T-helper 9 cell (primary cell): ENCODE measurements at places on chromosomes 1 and 21.
A peak's percentile ranks its signal among the peaks of the same experiment; 100 is the strongest.

GRCh38 chr1:246930830-246931548 lies 759 bp downstream of the AHCTF1 start:
- peak; percentile 53 for DNase-seq

DNA sequence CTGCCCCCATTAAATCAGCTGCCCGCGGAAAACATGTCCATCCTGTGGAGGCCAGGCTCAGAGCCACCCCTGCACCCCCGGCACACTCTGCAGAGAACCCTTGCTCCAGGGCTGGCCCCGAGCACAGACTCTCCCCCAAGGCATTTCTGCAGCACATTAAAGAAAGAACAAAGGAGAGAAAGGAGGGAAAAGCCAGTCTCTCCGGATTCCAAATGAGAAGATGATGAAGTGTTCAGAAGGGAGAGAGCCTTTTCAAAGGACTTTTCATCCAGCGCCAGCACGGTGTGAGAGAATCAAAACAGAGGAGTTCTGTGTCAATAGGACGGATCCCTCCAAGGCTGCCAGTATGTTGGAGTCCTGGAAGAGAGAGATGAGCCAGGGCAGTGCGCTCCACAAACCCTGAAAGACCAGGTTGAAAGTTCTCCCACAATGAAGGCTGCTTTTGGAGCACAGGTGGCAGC lies 498.3 kb downstream of the NPHP4 start:
- DNase-seq: no peak

GRCh38 chr1:178575611-178576361 lies 62.9 kb downstream of the TEX35 start:
- no peak for DNase-seq

GRCh38 chr1:206808615-206809014 lies 36.3 kb upstream of the IL10 start:
- no peak for DNase-seq

DNA sequence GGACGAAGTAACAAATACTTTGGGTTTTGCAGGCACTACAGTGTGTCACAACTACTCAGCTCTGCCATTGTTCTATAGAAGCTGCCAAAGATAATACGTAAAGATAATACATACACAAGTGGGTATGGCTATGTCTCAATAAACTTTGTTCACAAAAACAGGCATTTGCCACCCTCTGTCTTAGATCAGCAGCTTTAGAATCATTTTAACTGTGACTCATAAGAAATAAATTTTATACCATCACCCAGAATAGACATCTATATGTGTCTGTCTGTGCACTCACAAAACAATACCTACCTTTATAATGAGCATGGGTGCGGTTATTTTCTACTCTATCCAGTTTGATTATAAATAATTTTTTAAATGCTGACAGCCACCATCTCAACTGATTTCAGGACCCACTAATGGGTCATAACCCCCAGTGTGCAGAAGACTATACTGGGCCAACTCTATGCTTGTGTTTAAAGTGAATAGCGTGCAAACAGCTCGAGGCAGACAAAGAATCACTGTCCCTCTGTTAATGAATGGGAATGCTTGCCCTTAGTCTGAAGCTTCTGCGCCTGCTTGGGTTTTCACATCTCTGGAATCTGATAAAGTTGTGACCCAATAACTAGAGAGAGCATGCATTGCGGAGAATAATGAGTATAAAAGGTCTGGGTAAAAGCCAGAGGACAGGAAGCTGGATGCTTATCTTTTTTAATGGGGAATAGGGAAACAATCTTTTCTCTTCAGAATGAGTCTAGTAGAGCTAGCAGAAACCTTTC lies 216.2 kb downstream of the PLPP3 start:
- no peak for DNase-seq

DNA sequence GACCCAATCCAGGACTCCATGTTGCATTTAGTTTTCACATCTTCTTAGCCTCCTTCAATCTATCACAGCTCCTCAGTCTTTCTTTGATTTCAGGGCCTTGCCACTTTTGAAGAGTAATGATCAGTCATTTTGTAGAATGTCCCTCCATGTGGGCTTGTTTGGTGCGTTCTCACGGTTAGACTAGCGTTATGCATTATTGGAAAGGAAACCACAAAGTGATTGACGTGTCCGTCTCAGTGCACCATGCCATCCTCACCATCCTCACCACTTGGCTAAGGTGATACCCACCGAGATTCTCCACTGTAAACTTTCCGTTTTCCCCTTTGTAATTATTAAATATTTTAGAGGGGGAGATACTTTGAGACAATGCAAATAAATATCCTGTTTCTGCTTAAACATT lies 59.6 kb upstream of the OLIG2 start:
- DNase-seq: no peak

DNA sequence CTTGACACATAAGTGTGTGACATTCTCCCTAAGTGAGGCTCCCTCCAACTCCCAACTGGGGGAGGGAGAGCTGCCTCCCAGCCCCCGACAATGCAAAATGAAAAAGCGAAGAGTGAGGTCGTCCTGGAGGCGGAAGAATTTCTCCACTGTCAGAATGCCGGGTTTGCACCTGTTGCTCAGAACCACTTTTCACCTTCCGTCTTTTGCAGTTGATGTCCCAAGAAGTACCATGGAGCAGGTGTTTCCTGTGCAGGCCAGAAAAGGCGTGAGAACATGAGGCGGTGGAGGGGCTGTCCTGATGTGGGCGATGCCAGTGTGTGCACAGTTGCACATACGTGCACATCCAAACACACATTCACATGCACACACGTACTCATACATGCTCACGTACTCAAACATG lies 158.6 kb upstream of the AJAP1 start:
- no peak for DNase-seq

- DNase-seq: no peak
Observed at GRCh38 chr1:45093334-45093733, 81.3 kb downstream of the UROD start.

GRCh38 chr1:192609110-192610079 lies 26.6 kb upstream of the RGS13 start:
- DNase-seq: peak; percentile 26

DNA sequence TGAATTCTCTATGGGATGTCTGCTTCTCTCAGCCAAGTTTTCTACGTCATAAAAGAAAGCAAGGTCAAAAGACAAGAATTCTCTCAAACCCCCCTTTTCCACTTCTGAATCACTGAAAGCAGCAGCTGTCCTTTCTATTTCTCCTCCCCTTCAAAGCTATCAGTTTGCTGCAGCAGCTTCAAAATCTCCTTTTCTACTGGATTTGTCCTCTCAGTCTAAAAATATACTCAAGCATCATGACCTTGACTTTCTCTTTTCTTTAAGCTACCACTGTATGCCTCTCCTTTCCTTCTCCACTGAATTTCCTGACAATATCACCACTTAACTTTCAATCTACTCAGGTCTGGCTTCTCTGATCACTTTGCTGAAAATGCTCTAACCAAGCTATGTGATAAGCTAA lies 1.9 kb downstream of the WDR64 start:
- no peak for DNase-seq

DNA sequence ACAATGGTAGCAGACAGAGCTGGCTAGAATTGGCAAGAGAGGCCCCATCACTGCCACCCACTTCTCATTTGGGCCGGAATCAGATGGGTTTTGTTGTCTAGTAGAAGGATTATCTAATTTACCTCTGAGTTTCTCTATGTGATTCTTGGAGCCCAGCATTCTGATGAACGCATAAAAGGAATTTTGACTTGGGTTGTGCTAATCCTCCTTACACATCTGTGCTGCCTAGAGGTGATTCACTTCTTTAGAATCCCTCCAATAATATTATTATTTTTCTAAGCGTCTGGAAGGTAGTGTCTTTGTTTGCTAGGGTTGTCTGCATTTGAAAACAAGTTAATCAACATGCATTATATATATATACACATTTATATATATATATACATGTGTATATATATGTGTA lies 118.1 kb downstream of the RUNX1 start:
- DNase-seq: no peak

DNA sequence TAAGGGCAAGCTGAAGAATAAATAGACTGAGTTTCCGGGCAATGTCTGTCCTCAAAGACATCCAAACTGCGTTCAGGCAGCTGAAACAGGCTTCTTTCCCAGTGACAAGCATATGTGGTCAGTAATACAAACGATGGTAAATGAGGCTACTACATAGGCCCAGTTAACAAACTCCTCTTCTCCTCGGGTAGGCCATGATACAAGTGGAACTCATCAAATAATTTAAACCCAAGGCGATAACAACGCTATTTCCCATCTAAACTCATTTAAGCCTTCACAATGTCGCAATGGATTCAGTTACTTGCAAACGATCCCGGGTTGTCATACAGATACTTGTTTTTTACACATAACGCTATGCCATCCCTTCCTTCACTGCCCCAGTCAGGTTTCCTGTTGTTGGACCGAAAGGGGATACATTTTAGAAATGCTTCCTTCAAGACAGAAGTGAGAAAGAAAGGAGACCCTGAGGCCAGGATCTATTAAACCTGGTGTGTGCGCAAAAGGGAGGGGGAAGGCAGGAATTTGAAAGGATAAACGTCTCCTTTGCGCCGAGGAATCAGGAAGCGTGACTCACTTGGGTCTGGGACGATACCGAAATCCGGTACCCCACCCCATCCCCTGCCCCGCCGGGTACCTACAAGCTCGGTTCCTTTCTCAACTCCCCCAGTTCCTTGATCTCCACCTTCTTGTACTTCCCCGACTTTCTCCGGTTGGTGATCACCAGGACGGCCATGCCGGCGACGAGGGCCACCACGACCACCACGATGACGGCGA lies 1.3 kb downstream of the TACSTD2 start:
- no peak for DNase-seq

DNA sequence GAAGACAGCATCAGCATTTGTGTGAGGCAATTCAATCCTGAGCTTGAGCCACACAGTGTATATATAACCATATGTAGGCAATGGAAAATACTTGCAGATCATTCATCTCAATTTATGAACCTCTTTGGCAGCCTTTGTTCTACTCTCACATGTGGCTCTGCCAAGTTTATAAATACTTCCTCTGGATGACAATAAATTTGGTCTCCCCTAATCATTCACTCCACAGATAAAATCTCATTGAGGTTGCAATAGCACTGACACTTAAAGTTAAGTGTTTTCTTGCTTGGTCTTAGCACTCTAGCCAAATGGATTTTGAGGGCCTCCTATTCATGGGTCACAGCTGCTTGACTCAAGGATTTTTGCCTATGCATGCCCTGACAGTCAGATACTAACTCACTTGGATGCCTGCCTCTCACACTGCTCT lies 136.6 kb upstream of the VANGL1 start:
- DNase-seq: no peak

GRCh38 chr1:85116856-85117255 lies 68.6 kb upstream of the MCOLN3 start:
- no peak for DNase-seq

GRCh38 chr21:44888581-44889550 lies 15.4 kb upstream of the PTTG1IP start:
- no peak for DNase-seq

DNA sequence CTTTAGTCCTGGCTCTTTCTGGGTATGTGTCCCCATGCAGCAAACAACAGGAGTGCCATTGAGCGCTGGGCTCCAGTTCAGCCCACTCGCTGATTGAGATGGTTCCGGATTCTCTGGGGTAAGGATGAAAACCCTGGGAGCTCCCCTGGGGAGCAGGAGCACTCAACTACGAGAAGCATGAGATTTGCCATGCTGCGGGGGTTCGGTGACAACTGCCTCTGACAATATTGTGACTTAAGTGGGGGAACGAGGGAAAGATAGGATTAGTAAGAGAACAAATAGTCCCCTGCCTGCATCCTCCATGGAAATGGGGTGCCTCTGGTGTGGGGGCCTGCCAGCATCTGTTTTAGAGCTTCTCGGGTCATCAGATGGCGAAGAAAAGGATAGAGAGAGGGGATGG lies 123.6 kb upstream of the IPO9 start:
- no peak for DNase-seq

- no peak for DNase-seq
Observed at GRCh38 chr1:219399446-219399845, 213.5 kb downstream of the ZC3H11B start.

- DNase-seq: no peak
Observed at GRCh38 chr1:90067194-90067931, 72.5 kb downstream of the ZNF326 start.

GRCh38 chr1:67333603-67334002 lies 25.9 kb downstream of the IL12RB2 start:
- DNase-seq: no peak

- no peak for DNase-seq
Observed at GRCh38 chr1:187051618-187052232, 223.0 kb downstream of the PLA2G4A start.

GRCh38 chr1:156119503-156120209 lies 5.1 kb downstream of the LMNA start:
- peak; percentile 35 for DNase-seq

DNA sequence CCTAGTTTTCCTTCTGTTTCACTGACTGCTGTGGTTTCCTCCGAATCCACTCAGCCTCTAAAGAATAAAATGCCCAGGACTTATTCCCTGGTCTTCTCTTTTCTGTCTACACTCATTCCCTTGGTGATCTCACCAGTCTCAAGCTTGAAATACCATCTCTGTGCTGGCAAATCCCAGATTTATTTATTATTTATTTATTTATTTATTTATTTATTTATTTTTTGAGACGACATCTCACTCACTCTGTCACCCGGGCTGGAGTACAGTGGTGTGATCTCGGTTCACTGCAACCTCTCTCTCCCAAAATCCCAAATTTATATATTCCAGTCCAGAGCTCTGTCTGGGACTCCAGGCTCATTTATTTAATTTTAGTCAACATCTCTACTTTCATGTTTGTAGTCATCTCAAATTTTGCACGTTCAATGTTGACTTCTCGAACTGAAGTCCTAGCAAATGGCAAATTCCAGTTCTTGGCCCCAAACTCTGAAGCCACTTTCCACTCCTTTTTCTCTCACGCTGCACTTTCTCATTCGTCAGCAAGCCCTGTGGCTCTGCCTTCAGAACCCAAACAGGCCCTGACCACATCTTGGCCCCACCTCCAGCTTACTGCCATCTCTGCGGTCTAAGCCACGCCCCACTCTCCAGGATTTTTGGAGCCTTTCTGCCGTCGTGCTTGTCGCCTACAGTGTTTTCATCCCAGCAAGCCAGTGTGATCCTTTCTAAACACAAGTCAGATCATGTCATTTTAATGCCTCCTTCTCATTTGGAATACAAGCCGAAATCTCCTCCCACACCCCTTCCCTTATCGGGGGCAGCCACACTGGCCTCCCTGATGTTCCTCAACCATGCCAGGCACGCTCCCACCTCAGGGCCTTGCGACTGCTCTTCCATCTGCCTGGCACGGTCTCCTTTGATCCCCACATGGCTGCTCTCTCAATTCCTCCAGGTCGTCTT lies 14.2 kb upstream of the TENT5B start:
- no peak for DNase-seq

GRCh38 chr1:26524181-26524580 lies 5.4 kb upstream of the RPS6KA1 start:
- DNase-seq: no peak
